Mammary epithelial cell (primary cell): ENCODE measurements at places on chromosomes 16 and 17. TPM values are rescaled to one million over a fixed set of nuclear protein-coding genes. Genes with fewer than 3 reads are reported as not detected.

DNA sequence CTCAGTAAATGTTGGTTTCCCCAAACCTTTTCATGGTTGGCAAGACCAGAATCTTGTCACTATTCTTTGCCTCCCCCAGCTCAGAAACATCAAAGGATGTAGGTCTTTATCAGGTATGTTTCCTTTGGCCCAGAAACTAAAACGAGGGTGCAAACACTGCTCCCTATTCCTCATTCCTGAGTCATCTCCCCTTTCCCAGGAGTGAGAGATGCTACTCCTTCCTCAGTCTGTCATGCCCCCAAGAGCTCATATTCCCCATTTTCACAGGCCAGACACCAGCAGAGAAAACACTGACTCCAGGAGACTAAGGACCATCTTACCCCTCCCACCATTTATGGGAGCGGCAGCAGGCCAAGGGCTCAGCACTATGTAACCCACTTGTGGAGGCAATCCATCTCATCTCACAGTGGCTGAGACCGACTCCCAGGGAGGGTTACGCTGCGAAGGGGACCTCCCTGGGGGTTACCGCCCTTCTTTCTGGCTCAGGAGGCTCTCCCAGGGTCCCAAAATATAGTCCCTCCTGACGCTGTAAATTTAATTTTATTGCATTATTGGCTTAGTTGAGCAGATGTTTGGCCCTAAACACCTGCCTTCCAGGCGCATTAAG, 1.5 kb downstream of the GEMIN4 start:
- no peak for DNase-seq

DNA sequence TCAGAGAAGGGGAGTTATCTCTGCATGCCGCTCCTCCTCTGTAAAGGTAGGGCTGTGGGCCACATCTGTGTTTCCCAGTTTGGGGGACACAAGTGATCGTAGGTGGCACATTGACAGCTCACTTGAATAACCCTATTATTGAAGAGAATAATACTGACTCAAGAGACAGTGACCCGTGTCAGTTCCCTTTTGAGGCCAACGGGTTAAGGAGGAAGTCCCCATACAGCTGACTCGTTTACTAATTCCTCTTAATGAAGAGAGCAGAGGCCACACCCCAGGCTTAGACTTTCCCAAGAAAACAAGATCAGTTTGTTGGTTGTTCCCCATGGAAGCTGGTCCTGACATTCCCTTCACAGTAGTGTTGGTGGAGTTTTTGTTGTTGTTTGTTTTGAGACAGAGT, 33.0 kb downstream of the IL4R start:
- DNase-seq, result no peak

- DNase-seq, result no peak
These were observed 8.0 kb downstream of the NEUROD2 start for GRCh38 chr17:39599665-39600231.

DNA sequence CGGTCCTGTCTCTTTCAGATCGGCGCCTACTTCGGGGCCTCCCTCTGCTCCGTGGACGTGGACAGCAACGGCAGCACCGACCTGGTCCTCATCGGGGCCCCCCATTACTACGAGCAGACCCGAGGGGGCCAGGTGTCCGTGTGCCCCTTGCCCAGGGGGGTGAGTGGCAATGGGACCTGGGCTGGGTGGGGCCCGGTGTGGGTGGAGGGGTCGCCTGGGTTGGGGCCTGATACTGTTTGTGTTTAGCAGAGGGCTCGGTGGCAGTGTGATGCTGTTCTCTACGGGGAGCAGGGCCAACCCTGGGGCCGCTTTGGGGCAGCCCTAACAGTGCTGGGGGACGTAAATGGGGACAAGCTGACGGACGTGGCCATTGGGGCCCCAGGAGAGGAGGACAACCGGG, 37.7 kb downstream of the ITGAM start:
- no peak for DNase-seq

- DNase-seq, result peak; percentile 96
These were observed 5.7 kb downstream of the GGA2 start for GRCh38 chr16:23504453-23505179.

DNA sequence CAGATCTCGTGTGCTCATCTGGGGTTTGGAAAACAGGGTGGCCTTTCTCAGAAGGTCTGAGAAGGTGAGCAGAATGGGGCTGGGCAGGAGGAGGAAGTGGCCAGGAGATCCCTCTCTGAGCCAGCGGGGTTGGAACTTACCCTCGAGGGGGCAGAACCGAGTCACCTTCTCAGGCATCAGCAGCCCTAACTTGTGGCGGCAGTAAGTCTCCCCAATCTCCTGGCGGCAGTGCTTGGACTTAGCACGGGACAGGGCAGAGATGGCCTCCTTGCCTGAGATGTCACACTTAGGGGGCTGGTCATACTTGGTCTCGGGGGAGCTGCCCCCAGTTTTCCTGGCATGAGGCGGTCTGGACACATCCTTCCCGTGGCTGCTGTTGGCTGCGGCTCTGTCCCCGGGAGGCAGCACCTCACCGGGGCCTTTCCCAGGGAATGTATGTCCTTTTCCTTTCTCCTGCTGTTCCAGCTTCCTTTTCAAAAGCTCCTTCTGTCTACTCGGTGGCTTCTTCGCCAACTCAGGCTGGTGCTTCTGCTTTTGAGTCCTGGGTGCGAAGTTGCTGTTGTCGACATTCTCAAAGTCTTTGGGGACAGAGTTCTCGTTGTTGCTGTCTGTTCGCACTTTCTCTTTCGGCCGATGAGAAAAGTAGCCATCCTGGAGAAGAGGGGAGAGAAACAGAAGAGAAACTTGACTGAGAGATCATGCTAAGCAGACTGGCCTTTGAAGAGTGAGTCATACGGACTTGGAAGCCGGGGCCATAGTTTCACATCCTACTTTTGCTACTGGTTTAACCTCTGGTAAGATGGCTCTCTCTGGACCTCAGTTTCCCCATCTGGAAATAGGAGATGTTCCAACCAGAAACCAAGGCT, 211.7 kb downstream of the XYLT1 start:
- DNase-seq, result no peak

GRCh38 chr17:43540821-43541674, 5.1 kb downstream of the ETV4 start:
- DNase-seq, result no peak

- no peak for DNase-seq
These were observed 59.0 kb downstream of the KPNA2 start for GRCh38 chr17:68094481-68095078.

- DNase-seq, result peak; percentile 60
These were observed 77.5 kb upstream of the N4BP1 start for GRCh38 chr16:48687421-48688038.

DNA sequence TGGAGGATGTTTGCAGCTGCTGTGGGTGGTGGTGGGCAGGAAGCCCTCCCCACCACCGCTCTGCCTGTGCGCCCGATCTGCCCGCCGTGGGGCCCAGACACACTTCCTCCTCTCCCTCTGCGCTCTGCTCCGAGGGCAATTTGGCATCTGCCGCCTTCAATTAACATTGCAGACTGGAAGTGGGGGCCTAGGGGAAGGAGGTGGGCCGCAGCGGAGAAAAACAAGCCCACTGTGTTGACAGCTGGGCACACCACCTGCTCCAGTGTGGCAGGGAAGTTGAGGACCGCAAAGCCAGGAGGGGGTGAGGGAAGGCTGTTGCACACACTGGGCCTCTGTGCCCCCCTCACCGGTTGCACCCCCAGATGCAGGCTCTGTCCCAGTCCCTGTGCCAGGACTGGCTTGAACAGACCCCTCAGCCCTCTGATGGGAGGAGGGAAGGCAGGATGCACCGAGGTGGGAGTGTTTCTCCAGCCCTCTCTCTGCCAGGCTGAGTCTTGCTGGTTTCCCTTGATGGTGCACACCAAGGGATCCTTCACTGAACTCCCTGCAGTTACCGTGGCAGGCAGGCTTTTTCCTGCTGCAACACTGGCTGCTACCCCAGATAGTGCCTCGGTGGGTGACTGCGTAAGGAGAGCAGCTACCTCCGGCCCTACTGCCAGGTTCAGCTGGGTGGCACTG, 72.8 kb upstream of the MED9 start:
- no peak for DNase-seq

- peak; percentile 2 for DNase-seq
These were observed 65.8 kb upstream of the ENDOV start for GRCh38 chr17:80349151-80349651.

DNA sequence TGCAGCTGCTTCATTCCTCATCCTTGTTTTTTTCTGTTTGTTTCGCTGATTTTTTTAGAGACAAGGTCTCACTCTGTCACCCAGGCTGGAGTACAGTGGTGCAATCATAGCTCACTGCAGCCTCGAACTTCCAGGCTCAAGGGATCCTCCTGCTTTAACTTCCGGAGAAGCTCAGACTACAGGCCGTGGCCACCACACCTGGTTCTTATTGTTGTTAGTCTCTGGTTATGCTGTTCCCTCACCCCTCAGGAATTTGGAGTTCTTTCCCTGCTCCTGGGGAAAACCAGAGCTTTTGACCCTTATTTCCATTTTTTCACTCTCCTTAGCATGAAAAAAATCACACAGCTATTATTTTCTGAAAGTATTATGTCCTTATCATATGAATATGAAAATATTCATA, 1.8 kb downstream of the ODF4 start:
- no peak for DNase-seq

- no peak for DNase-seq
These were observed 1.0 kb upstream of the SIRT7 start for GRCh38 chr17:81918832-81919545.

DNA sequence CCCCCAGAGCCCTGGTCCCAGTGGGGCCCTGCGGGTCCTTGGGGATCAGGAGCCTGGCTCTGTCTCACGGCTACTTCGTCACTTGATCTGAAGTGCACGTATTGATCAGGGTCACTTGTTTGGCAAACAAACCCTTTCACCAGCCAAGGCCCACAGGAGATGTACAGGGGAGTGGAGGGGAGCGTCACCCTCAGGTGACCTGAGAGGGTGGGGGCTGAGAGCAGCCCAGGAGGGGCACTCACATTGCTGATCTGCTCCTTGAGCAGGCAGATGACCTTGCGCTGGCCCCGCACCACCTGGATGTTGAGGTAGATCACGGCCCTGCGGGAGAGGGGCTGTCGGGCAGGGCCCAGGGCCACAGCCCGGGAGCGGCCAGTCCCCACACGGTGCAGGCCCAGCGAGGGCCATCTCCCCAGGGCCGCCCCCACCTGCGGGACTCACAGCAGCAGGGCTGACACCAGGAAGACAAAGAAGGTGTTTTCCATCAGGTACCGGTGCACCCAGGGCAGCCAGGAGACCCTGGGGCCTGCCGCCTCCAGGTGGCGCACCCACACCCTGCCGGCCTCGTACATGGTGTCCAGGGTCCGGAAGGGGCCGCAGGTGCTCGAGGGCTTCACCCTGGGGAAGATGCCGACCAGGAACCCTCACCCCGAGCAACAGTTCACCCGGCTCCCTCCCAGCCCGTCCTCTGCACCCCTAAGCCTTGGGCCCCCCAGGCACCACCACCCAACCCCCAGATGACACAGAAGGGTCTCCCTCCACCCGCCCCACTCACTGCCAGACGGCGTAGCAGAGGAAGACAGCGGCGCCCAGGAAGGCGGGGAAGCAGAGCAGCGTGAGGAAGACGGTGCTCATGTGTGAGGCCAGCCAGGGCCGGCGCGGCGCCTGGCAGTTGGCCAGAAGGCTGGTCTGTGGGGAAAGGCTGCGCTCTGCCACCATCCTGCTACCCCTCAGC, 11.3 kb downstream of the TMC6 start:
- no peak for DNase-seq

- DNase-seq, result peak; percentile 9
These were observed 764.7 kb upstream of the KIF2B start for GRCh38 chr17:53058031-53058430.

DNA sequence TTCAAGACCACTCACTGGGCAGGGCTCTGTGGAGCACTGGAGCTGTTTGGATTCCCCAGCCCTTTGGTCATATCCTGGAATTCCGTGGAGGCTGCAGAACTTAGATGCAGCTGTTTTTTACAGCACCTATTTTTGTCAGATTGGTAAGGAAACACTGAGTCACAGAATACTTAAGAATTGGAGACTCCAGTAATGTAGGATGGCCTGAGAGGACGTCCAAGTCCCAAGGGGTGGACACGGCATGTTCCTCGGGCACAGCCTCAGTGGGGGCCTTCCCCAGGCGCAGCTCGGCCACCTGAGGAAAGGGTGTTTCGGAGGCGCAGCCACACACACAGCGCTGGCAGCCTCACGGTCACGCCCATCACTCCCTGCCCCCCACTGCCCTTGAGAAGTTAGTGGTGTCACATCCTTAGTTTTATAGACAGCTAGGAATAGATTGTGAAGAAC, 14.8 kb downstream of the PLD6 start:
- DNase-seq, result no peak

DNA sequence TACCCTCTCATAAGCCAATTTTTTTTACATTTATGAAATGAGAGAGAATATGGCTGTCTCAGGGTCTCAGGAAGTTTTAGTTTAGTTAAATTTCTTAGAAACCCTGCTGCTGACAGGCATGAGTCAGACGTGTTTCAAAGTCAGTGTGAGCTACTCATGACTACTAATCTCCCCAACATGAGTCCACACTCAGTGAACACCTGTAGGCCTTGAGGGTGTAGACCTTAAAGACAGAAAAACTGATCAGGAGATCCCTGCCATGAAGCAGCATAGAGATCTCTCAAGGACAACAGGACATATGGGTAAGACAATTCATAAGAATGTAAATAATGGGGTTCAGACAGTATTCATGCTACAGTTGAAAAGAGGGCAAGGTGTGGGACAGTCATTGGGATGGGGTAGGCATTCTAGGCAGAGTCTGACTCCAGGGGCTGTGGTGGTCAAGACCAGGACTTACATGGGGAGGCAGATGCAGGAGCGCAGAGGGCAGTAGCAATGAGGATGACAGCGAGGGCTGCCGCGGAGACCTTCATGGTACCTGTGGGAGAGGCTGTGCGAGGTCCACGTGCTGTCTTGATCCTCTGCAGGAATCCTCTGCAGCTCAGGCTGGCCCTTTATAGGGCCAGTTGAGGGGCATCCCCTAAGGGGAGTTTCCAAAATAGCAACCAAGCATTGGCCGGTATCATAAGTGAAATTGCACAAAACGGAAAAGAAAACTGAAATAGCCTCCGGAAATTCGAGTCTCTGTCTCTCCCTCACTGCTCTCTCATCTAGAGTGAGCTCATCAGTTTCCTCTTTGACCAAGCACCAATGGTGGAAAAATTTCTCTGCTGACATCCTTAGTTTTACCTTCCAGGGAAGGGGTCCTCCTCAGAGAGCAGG, at the start of gene CCL5:
Gene CCL5 (minus strand): TSS at position 588 of the 882 bp plus-strand sequence.
- DNase-seq, result peak; percentile 49

DNA sequence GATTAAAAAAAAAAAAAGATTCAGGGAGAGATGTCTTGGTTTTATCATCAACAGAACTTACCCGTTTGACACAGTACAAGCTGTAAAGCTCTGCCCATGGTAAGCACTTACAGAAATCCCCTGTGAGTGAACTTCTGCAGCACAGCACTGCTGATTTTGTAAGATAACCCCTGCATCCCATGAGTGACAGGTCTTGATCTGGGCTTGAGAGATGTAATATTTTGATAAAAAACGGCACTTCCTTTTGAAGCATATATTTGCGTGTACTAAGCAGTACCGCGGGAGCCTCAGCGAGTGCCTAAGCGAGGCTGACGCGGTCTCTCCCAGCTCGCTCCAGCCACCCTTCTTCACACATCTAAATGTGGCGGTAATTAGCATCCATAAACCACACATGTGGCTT, 50.5 kb downstream of the IKZF3 start:
- no peak for DNase-seq

The SNAI3 gene
- not detected for total RNA-seq

The ITGAE gene
- total RNA-seq, result 21.3 and 25.1 TPM in 2 replicates

The SPN gene
- total RNA-seq, result not detected

The MMP28 gene
- 83.2 and 83.9 TPM in 2 replicates for total RNA-seq

The C1QTNF8 gene
- total RNA-seq, result not detected in 2 replicates

The RAI1 gene
- total RNA-seq, result 23.8 TPM

The CMIP gene
- 98.5 and 124 TPM in 2 replicates for total RNA-seq

The TERB1 gene
- total RNA-seq, result not detected in 2 replicates

The HOXB9 gene
- total RNA-seq, result not detected

The TP53TG3F gene
- total RNA-seq, result not detected

The SLC6A2 gene
- 0.33 TPM for total RNA-seq
